Motor neuron (in vitro differentiated cells): ENCODE measurements at places on chromosomes 4 and X. TPM values are rescaled to one million over a fixed set of nuclear protein-coding genes. Genes with fewer than 3 reads are reported as not detected.
A peak's percentile ranks its signal among the peaks of the same experiment; 100 is the strongest.

- ATAC-seq, result no peak
Observed at GRCh38 chr4:174648812-174649211, 126.5 kb upstream of the HPGD start.

DNA sequence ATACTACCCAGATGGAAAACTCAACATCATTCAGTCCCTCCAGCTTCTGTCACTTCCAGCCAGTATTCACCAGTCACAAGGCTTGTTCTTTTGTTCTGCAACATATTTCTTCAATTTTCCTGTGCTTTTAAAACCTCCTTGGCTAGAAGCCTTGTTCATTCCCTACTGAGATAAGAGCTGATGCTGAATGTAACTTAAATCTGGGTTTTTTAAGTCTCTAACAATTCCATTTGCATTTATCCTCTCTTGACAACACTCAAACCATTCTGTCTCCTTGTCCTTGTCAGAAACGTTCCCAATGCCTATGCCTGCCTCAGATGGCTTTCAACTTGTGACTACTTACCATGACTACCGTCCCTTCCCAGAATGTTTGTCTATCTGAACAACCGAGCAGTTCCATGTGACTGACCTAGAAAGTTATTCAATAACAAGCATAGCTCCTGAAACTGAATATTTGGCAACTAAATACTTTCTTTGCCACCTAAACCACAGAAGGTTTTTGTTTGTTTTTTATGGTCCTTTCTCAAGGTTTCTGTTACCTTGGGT lies 682.9 kb upstream of the GALNTL6 start:
- peak; percentile 69 for ATAC-seq

LDOC1 gene
- 13.2 and 20.2 TPM in 2 replicates for total RNA-seq

- ATAC-seq, result no peak
Observed at GRCh38 chr4:176840166-176840565, 47.4 kb upstream of the VEGFC start.

DNA sequence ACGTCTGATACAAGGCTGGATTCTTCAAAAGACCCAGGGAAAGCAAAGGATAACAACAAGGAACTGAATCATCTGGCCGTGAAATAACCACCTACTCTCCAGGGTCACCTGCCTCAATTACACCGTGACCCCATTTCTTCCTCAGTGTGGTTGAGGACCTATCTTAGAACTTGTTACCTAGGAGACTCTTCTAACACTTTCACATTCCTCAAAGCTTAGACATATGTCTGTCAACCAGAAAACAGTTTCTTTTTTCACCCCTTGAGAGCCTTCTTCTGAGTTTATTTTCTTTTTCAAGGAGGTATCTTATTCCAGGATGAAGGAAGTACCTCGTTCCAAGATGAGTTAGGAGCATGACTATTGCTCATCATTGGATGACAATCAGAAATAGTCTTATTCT lies 337.8 kb downstream of the ARHGAP24 start:
- no peak for ATAC-seq

DNA sequence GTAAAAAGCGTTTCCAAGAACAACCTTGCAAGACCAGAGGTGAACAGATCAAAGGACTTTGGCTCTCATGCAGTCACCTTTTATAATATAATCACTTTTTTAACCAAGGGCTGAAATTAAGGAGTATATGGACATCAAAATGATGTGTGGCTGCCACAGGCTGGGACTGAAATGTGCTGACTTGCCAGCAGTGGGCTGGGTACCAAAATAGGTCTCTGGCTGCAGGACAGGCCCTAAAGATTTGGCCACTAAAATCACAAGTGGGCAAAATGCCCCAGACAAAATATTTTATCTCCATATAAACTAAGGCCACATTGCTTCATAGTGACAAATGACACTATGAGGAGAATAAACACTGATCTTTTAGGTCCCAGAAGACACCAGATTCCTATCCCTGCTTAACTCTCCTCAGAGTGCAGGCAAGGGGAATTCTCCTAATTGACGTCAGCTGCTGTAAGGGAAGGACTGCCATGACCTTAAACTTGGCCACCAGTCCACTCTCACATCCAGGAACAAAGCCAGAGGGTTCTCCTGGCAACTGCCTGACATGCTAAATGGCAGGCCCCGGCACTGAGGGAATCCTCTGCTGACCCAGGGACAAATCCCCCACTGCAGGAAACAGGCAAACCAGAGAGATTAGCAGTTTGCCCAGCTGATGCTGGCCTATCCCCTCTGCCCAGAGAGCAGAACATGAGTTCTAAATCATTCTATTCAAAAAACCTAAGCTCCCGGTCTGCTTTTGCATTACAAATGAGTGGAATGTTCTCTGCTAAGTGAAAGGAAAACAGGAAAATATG lies 155.8 kb downstream of the PPP3CA start:
- ATAC-seq, result peak; percentile 98

BEX5 gene
- 19.1 and 19.3 TPM in 2 replicates for total RNA-seq

- no peak for ATAC-seq
Observed at GRCh38 chrX:1792636-1793035, 177.8 kb downstream of the ASMT start.
